ENCODE measurements at places on chromosomes 4 and X.

GRCh38 chr4:169153481-169154087 lies 117.2 kb downstream of the SH3RF1 start:
- no peak for DNase-seq

GRCh38 chr4:3741217-3742011 lies 24.8 kb upstream of the ADRA2C start:
- no peak for DNase-seq

DNA sequence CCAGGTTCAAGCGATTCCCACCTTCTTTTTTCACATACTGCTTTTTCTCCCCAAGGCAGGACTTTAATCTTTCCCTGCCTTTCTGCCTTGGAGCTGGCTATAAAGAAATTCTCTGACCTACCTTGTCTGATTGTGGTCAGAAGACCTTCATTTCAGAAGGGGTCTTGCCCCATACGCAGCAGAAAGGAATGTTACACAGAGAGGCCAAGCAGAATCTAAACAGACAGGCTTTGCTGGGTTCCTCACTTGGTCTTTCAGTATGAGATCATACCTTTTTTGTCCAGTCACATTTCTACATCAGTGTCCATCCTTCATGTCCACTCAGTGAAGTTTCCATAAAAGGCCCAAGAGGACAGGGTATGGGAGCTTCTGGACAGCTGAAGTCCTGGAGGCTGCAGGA lies 108.3 kb upstream of the RBPJ start:
- DNase-seq = no peak

DNA sequence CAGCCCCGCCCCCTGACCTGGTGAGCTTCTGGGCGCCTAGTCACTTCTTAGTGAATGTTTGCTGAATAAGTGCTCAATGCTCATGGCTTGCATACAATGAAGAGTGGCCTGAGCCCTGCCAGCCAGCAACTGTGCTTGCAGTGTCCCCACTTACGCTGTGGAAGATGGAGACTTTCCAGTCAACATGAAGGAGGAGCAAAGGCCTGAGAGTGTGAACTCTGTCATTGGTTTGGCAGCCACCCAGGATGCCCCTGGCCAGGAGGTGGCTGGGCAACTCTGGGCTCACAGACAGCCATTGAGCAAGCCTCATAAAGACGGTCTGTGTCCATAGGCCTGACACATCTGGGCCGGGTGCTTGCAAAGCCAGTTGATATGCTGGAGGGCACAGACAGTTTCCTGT lies 72.1 kb upstream of the MAMLD1 start:
- DNase-seq = no peak

GRCh38 chr4:99857307-99857706 lies 36.9 kb downstream of the LAMTOR3 start:
- DNase-seq = no peak

DNA sequence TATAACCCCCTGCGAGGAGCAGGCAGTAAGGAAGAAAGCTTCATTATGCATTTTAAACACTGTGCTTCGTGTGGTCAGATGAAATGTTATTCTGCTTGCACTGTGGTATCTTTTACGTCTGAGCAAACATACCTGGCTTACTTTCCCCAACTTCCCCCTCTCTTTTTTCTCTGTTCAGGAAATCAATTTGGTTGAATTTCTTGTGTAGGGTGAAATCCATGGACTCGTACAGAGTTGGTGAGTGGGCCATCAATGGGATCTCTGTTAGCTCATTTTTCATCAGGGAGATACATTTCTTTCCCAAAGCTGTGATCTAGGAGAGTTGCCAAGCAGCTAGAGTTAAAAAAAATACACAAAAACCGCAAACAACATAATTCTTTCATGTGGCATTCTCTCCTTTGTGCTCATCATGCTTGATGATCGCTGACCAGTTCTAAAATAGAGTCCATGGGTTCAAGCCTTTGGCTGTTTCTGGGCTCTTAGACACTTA lies 98.5 kb downstream of the FRAS1 start:
- DNase-seq = no peak

GRCh38 chrX:40065296-40066046 lies 32.3 kb downstream of the BCOR start:
- DNase-seq = no peak

DNA sequence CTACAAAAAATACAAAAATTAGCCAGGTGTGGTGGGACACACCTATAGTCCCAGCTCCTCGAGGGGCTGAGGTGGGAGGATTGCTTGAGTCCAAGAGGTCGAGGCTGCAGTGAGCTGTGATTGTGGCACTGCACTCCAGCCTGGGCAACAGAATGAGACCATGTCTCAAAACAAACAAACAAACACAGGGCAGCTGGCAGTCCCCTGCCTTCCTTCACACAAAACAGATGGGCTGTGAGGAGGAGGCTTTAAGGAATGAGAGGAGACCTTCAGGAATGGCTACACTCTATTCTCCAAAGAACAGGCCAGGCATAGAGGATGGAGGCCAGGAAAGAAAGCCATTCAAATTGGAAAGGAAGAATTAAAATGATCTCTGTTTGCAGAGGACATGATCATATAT lies 65.6 kb upstream of the MAML3 start:
- DNase-seq = no peak

DNA sequence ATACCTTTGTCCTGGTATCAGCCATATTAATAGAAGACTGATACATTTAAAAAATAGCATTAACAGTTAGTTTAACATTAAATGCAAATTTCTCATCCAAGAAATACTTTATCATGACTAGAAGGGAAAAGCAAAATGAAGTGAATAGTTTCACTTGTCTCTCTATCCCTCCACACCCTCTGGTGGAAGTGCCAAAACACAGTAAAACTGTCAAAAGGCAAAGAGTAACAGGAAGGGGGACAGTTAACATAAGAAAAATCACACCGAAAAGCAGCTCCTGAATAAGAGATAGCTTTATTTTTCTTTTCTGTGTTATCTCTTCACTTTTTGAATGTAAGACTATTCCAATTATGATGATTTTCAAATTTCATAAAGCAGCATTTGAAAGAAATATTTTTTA lies 187.2 kb downstream of the FBXW7 start:
- no peak for DNase-seq

DNA sequence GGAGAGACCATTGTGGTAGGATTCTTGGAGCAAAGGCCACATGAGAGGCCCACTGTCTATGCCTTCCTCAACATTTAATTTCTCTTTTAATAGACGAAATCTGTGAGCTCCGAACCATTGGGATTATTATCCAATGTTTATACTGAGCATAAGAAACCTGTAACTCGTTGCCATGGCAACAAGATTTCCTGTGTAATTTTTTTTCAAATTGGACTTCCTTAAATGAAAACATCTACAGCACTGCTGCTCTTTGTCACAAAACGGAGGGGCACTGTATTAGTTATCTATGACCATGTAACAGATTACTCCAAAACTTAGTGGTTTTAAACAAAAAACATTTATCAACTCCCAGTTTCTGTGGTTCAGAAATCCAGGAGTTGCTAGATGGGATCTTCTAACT lies 38.7 kb downstream of the PPP1R2C start:
- no peak for DNase-seq

DNA sequence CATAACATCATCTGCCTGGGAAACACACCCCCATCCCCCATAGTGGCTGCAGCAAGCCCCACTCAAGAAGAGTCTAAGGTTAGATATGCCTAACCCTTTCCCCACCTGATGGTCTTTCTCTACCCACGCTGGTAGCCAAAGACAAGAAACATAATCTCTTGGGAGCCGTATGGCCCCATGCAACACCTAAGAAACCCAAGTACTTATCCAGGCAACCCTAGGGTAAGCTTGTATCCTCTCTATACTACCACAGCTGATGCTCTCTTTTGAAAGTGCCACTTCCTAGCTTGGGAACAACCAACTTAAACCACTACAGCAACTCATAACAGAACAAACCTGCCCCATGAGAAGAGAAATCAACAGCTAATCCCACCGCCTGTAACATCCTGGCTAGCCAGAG lies 161.1 kb downstream of the MSN start:
- no peak for DNase-seq

- DNase-seq = no peak
These were observed 36.5 kb upstream of the IL15 start for GRCh38 chr4:141599853-141600252.

- no peak for DNase-seq
These were observed 186.6 kb downstream of the SOX3 start for GRCh38 chrX:140318296-140318695.

DNA sequence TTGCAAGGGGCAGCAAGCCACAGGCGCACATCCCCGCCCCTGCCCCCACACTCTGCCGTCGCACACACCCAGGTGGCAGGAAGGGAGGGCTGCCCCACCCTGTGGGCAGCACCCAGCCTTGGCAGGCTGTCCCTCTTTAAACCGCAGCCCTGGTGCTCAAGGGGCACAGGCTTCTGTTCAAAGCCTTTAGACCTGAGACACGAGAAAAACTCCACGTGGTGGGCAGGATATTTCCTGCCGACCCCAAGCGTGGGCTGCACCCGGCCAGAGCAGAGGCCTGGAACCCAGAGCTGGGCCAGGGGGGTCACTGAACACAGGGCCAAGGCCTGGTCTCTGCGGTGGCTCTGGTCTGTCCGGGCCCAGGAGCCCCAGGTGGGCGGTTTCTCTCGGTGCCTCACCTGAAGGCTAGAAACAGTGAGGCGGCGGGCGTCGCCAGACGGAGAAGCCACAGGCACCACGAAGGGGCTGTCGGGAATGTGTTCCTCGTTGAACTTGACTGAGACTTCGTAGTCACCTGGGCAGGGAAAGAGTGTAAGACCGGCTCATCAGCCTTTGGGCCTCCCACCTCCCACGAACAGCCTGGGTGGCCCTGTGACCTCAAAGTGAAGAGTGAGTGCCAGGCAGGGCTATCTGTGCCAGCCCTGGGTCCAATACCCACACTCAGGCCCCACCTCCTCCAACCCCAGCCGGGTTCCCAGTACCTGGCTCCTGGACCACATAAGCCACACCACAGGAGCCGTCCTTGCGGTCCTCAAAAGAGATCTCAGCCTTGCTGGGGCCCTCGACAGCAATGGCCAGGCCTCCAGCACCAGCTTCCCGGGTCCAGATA lies 23.0 kb downstream of the FLNA start:
- no peak for DNase-seq

DNA sequence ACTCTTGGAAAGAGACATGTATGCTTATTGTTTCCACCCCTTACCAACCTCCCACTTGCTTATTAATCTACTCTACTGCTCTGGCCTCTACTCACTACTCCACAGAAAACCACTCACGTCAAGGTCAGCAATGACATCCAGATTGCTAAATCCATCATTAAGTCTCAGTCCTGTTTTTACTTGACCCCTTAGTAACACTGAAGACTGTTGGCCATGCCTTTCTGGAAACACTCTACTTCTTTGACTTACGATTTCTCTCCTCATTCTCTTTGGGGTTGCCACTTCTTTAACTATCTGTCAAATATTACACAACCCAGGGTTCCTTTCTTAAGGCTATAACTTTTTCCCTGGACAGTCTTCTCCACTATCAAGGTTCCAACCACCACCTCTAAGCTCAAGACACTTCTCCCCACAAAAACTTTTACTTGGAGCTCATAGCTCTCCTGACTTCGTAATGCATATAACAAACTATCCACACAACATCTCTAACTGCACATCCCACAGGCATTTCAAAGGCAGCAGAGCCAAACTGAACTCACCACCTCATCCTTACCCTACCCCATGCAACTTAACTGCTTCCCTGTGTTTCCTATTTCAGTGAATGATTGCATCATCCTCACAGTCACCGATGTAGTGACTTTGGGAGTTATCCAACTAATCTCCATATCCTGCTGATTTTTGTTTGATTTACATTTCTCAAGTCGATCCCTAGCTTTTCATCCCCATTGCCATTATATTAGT lies 15.8 kb upstream of the MAGEA4 start:
- DNase-seq = no peak

DNA sequence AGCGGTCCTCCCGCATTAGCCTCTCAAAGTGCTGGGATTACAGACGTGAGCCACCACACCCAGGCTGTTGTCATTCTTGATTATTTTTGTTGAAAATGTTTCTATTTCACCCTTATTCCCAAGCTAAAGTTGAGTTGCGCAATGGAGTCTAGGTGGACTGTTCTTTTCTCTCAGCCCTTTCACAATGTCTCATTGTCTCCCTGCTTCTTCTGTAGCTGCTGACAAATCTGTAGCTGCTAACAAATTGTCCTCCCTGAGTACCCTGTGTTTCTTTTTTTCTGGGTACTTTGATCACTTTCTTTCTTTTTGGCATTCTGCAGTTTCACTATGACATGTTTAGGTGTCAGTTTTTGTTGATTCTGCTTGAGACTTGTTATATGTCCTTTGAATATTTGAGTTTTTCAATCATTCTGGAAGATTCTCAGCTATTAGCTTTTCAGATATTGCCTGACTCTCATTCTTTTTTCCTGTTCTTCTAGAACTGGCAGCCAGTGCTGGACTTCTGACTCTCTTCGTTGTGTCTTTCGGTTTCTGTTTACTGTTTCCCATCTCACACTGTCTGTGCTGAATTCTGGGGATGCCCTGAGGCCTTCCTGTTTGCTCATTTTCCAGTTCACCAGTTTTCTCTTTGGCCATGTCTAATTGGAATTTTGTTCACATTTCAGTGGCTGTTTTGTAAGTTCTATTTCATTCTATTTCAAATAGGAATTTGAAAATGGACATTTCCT lies 6.6 kb downstream of the ABCD1 start:
- no peak for DNase-seq

DNA sequence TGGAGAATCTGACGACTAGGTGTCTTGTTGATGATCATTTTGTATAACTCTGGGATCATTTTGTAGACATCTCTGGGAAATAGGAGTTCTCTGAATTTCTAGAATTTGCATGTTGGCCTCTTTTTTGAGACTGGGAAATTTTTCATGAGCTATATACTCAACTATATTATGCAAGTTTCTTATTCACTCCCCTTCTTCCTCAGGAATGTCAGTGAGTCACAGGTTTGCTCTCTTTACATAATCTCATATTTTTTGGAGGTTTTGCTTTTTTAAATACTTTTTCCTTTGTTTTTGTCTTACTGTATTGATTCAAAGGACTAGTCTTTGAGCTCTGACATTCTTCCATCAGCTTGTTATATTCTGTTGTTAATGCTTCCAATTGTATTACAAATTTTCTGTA lies 1324.2 kb downstream of the TECRL start:
- DNase-seq = no peak

DNA sequence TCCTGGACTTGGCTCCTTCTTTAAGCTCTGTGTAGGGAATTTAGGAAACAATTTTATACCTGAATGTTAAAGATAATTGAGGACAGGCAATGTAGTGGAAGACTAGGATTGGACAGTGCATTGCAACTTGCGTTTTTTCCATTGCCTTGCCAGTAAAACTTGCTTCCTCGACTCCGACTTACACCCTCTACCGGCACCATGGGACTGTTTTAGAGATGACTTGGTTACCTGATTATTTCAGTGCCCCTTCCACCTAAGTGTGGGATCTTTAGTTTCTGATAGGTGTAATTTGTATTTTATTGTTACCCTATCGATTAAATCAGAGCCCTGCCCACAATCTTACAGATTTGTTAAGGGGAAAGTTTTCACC lies 1.2 kb downstream of the PRPS1 start:
- no peak for DNase-seq

GRCh38 chrX:44343412-44344141 lies at the start of gene EFHC2:
TSS of gene EFHC2 (minus strand) at chrX:44343672. CDS start at chrX:44343588, 84 bp downstream.
- no peak for DNase-seq

- DNase-seq = no peak
These were observed 3.5 kb upstream of the PGRMC2 start for GRCh38 chr4:128291096-128291495.
